CD8-positive, alpha-beta T cell (primary cell): ENCODE measurements at places on chromosomes 3 and 15.

DNA sequence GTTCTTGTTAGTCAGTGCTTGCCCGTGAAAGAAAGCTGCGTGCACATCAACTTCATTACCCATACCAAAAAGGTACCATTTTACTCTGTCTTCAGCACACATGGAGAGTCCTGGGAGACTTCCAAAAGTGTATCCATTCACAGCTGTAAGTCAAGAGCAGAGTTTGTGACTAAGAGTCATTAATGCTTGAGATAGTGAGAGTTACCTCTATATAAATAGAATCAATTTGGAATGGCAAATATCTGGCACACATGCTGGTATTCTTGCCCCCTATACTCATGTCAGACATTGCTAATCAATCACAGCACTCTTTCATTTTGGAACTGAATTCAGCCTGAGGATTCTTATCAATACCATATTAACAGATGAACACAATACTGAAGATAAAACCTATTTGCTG lies 14.2 kb downstream of the CP start:
- DNase-seq, result no peak

GRCh38 chr3:45480218-45480617 lies 91.8 kb downstream of the LARS2 start:
- DNase-seq, result no peak

DNA sequence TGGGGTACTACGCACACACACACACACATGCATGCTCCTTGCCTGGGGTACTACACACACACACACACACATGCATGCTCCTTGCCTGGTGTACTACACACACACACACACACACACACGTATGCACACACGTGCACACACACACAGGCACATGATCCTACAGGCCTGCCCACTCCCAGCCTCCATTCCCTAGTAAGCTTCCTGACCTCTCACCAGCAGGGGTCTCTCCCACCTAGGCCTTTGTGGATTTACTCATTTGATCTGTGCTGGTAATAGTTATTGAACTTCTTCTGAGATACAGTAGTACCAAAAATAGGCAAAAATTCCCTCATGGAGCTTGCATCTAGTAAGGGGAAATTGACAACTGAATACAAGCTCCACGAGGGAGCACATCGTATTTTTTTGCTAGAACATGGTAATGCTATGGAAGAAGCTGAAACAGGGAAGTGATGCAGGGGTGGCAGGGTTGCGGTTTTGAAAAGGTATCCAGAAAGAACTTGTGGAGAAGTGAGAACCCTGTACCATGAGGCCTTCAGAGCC lies 19.1 kb downstream of the TTC21A start:
- DNase-seq, result peak; percentile 43

DNA sequence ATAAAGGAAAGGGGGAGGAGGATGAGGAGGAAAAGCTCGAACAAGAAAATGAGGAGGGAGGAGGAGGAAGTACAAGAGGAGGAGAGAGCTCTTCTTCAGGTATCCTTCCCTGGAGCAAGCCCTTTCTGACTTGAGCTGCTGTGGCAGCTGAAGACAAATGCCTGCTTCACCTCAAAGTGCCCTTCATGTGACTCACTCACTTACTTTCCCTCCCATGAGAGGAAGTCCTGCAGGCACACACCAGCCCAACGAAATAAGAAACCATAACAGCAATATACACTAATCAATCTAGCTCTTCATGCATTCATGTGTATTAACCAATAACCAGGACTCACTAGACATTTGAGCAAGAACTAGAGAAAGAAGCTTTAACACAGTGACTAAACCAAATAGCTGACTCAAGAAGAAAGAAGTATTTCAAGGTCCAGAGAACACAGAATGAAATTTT lies 251.9 kb downstream of the IGSF11 start:
- DNase-seq, result no peak

- DNase-seq, result no peak
Observed at GRCh38 chr3:64815195-64815631, 127.4 kb upstream of the ADAMTS9 start.

- no peak for DNase-seq
Observed at GRCh38 chr15:101498076-101498716, 8.7 kb upstream of the PCSK6 start.

DNA sequence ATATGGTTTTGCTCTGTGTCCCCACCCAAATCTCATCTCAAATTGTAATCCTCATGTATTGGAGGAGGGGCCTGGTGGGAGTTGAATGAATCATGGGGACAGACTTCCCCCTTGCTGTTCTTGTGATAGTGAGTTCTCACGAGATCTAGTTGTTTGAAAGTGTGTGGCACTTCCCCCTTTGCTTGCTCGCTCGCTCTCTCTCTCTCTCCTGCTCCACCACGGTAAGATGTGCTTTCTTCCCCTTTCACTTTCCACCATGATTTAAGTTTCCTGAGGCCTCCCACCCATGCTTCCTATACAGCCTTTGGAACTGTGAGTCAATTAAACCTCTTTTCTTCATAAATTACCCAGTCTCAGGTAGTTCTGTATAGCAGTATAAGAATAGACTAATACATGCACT lies 60.7 kb downstream of the GSK3B start:
- DNase-seq, result no peak

DNA sequence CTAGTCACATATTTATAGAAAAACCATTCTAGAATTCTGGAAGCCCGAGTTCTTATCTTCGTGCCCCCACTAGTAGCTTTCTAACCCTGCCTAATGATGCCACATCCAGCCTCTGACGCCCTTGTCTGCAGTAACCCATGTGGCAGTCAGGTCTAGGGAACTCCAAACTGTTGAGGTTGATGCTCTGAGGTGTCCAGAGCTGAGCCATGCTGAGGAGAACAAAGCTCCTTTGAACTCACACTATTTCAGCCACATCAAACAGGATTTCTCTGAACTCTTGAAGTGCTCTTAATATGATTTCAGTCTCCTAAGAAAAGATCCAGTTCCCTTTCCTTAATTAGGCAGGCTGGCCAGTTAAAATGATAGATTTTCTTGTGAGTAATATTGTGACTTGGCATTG lies 150.5 kb upstream of the ST8SIA2 start:
- no peak for DNase-seq

DNA sequence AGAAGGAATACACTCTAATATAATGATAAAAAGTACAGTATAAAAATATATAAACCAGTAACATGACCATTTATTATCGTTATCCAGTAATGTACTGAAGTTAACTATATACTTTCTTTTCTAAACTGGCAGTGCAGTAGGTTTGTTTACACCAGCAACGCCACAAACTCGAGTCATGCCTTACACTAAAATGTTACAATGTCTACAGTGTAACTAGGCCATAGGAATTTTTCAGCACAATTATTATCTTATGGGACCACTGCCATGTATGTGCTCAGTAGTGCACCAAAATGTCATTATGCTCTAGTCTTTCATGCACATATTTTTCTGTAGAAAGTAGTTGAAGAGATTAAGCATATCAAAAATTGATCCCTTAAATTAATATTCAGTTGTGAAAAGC lies 609.8 kb upstream of the BCHE start:
- DNase-seq, result no peak

GRCh38 chr3:5663601-5664000 lies 476.1 kb downstream of the EDEM1 start:
- DNase-seq, result no peak

DNA sequence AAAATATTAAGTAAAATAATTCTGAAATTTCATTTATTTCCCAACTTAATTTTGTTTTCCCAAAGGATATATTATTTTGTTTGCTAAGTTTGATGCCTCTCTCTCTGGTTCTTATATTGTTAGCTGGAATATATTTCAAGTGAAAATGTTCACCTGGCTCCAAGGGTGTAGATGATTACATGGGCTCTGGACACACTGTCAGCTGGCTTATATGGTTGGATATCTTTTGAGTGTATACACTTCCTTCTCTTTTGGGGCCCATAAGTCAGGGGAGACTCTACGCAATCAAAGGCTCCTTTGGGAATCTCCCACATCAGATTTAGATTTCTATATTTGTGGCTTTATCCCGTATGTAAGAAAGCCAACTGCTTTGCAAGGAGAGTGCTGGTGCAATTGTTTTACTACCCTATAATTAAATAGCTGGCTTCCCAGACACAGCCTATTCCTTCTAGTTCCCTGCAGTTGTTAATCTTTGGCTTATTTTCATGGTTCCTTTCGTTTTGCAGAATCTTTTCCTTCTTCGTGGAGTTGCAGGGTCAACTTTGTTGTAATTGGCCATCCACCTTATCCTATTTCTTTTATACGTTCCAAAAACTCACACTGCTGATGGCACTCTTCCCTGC lies 225.7 kb downstream of the DPH6 start:
- no peak for DNase-seq

- no peak for DNase-seq
Observed at GRCh38 chr3:131892331-131892730, 142.5 kb downstream of the CPNE4 start.

DNA sequence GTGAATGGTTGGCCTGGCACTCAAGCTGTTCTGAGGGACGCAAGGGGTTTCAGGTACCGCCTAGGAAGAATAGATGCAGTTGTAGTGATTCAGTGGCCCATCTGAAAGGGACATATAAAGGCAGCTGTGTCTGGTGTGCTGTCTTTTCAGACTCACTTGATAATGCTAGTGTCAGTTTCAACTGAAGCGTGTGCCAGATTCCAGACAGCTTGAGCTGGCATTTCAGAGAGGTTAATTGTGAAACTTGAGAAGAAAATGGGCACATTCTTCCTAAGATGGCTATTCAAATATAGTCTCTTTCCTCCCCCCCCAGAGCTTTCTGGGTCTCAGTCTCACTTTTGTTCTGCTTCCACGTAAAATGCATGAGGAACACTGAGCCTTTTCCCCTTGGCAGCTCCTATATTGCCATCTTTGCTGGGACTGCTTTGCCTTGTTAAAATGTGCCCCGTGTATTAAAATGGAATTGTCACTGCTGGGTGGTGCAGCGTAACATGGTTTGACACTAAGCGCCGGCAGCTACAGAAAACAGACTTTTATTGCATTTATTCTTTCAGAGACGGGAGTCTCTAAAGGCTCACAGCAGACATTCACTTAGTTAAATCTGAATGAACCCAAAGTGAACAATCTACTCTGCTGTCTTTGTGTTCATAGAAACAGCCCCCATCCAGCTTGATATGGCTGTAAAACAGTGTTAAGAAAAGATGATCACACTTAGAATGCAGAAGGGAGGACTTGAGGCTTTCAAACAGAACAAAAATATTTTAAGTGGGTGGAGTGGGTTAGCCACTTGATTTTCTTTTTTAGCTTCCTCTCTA lies 478.7 kb downstream of the RBMS3 start:
- DNase-seq, result no peak

DNA sequence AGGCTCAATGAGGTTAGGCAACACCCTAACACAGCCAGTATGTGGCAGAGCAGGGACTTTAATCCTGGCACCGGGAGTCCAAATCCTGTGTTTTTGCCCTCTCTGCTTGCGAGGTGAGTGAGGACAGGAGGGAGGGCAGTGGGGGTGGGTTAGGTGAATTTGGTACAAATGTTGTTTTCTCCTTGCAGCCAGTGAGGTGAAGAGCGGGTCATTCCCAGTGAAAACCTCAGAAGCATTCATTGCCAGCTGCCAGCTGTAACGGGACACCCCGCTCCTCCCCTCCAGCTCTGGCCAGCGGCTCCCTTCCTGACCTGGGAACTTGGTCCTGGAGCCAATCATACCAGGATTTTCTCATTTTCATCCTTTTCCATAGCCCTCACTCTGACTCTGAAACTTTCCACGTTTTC lies 45.7 kb upstream of the RAB6B start:
- DNase-seq, result no peak

GRCh38 chr15:26729030-26729429 lies 43.8 kb downstream of the GABRB3 start:
- no peak for DNase-seq

GRCh38 chr15:22253676-22254408 lies 173.5 kb downstream of the OR4M2 start:
- DNase-seq, result peak; percentile 44

DNA sequence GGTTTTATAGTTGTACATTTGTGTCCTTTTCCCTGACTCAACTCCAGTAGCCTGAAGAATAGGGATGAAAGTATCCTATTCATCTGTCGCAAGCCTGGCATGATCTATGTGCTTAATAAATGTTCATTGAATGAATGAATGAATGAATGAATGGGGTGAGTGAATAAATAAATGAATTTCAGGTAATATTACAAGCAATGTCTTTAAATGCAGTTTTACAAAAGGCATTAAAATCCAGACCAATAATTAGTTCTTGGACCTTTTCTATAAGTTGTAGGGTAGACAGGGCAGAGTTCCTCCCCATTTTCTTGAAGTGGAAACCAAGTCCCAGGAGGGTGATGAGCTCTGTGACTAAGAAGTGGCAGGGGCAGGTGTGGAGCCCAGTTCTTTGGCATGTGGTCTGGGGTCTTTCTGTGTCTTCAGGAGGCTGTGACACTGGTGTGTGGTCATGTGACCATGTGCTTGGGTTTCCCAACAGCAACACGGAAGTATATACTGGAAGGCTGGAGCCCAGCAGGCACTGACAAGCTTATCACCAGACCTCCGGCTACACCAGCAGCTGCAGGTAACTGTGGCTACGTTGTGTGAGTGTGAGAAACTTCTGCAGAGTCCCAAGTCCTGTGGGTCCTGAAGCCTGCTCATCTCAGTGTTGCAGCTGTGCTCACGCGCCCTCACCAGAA lies 18.3 kb downstream of the XYLB start:
- no peak for DNase-seq

GRCh38 chr3:44529927-44530326 lies 25.1 kb upstream of the ZKSCAN7 start:
- DNase-seq, result no peak

DNA sequence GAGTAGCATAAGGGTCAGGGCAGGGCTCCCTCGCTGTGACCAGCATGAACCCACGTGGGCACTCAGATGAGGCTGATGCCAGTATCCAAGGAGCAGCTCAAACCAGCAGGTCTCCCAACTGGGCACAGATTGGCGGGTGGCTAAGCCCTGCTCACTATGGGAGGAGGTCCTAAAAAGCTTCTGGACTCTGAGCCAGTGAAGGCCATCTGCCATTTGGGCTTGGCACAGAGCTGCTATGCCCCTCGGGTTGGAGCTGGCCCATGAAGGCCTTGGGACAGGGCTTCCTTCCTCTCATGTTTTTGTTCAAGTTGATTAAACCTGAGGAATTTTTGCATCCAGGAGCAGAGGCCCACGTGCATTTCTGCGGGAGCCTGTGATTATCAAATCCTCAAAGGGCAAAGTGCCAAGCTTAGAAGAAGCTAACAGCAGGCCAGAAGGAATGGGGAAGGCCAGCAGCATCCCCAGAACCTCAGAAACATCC lies 4.3 kb upstream of the STRA6 start:
- no peak for DNase-seq

GRCh38 chr3:44963571-44964325 lies 12.2 kb downstream of the ZDHHC3 start:
- no peak for DNase-seq

DNA sequence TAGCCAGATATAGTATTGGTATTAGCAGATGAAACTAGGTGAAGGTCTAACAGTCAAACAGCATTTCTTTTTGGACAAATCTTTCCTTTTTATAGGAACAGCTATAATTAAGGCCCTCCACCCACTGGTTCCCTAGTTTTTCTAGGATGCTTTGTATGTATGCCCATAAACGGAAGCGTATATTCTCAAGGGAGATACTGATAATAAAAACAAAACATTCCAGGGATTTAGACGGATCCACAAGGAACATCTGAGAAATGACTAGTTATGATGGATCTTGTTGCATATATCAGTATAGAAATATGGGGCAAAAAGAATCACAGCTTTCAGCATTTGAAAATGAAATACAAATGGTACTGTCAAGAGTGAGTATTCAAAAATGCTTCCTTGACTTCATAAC lies 22.5 kb downstream of the LRRC28 start:
- DNase-seq, result no peak
